Stimulated activated CD4-positive, alpha-beta T cell treated with anti-CD3 and anti-CD28 coated beads, TNF-alpha, amount 100 ng/mL, for 1 hour (primary cell): ENCODE measurements at places on chromosomes 2 and 18.

GRCh38 chr2:65317841-65318240, 90.2 kb downstream of the ACTR2 start:
- DNase-seq: no peak

DNA sequence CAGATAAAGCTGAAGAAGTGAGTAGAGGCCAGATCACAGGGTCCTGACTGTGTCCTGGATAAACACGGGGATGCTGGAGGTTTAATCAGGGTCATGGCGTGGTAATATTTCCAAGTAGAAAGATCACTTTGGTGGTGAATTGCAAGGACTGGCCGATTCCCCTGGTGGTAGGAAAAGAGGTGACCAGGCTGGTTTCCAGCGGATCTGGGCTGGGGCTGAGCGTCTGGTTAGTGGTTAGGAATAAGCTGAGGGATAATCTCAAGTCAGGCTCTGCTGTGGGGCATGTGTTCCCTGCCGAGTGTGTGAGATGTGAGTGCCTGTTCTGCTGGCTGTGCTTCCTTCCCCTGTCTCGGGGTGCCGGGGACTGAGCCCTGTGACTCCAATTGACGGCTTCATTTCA, 484.0 kb downstream of the TSN start:
- no peak for DNase-seq

- DNase-seq: no peak
These were observed 146.1 kb upstream of the ZEB2 start for GRCh38 chr2:144666032-144666431.

DNA sequence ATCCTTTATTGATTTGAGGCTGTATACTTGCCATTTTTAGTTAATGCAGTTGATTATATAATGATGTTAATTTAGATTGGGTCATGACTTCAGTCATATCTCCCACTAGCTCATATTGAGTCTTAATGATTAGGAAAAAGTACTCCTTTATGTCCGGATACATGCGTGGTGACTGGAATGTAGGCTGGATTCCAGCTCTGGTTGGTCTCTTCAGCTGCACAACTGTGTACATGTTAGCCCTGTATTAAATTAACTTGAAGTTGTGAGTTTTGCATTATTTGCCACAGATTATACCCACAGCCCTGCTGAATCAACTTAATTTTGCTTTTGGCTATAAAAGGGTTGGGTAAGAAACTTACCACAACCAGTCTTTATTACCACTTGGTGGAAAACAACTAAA, 22.5 kb downstream of the MOB4 start:
- no peak for DNase-seq

GRCh38 chr2:104836265-104836664, 17.6 kb upstream of the POU3F3 start:
- DNase-seq: no peak

GRCh38 chr2:109290887-109291643, 162.1 kb downstream of the SH3RF3 start:
- DNase-seq: no peak

- DNase-seq: no peak
These were observed 13.6 kb downstream of the SH3RF3 start for GRCh38 chr2:109142416-109143210.

GRCh38 chr2:100289020-100289419, 33.3 kb downstream of the LONRF2 start:
- no peak for DNase-seq
